ENCODE measurements at places on chromosomes 2 and 18. TPM values are rescaled to one million over a fixed set of nuclear protein-coding genes. Genes with fewer than 3 reads are reported as not detected.

GRCh38 chr2:174121175-174121574 is 127.2 kb downstream of the OLA1 start:
- no peak for DNase-seq

CCDC85A gene
- 11.6 TPM for total RNA-seq

- no peak for DNase-seq
Measured at GRCh38 chr2:178844269-178844668, 37.0 kb upstream of the TTN start.

DNA sequence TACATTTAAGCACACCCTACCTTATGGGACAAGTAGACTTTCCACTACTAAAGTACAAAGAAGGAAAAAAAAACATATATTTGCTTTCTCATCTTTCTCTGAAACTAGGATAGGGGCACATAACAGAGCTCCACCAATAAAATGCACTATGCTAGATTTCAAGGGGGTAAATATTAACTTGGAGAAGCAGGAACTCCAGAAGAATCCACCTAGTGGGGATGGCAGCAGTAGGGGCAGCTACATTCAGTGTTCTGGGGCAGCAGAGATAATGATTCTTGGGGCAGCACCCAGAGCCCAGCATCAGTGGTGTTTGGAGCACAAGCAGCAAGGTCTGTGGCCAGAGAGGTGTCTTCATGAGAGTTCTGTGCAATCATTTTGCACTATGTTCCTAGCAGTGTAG is 64.7 kb downstream of the DTNB start:
- no peak for DNase-seq

- no peak for DNase-seq
Measured at GRCh38 chr2:201344663-201345366, 12.3 kb downstream of the FLACC1 start.

DNA sequence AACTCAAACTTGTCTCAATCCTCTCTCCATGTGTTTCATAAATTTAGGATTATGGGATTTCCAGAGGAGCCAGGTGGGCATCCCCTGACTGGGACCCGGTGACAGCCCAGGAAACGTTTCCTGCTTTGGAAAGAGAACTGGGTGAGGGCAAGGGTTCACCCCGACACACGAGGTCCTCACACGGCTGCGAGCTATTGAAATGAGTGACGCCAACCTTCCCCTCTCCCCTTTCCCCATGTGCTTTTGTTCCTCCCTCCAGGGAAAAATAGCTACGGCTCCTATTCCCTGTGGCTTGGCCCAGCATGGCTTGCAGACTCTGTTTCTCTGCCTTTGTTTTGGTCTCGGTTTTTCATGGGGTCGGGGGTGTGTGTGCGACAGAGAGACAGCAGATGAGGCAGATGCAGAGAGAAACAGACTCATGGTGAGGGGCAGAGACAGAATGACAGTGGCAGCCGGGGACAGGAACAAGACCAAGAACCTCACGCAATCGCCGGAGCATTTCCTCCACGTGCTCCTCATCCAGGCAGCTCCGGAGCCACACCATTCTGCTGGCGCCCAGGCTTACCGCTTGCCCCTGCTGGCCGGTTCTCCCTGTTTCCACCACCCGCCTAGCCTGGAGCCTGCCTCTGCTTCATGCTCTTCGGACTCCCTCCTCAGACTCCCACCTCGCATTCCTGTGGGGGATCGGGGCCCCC is 238.5 kb downstream of the DYSF start:
- DNase-seq: no peak

CUL3 gene
- 57.1 TPM for total RNA-seq

- no peak for DNase-seq
Measured at GRCh38 chr2:66251573-66251972, 183.4 kb upstream of the MEIS1 start.

GALNT13 gene
- total RNA-seq: 3.4 TPM

DNA sequence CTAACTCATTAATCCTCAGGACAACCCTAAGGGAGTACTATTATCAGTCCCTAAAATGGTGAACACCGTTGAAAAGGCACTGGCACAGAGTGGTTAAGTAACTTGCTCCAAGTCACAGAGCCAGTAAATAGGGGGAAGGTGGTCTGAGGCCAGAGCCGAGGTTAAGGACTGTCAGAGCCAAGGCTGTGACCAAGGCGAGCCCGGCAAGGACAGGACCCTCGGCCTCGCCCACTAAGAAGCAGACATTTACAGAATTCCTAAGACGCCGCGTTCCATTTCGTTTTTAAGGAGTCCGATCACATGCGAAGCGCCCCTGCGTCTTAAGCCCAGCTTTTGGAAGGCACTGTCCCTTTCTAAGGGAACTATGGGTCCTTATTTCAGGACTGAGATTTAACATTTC is 1.1 kb downstream of the PDIA6 start:
- no peak for DNase-seq

Data from upper lobe of left lung (tissue), 6 donors.